ENCODE measurements at places on chromosomes 12 and 14.

DNA sequence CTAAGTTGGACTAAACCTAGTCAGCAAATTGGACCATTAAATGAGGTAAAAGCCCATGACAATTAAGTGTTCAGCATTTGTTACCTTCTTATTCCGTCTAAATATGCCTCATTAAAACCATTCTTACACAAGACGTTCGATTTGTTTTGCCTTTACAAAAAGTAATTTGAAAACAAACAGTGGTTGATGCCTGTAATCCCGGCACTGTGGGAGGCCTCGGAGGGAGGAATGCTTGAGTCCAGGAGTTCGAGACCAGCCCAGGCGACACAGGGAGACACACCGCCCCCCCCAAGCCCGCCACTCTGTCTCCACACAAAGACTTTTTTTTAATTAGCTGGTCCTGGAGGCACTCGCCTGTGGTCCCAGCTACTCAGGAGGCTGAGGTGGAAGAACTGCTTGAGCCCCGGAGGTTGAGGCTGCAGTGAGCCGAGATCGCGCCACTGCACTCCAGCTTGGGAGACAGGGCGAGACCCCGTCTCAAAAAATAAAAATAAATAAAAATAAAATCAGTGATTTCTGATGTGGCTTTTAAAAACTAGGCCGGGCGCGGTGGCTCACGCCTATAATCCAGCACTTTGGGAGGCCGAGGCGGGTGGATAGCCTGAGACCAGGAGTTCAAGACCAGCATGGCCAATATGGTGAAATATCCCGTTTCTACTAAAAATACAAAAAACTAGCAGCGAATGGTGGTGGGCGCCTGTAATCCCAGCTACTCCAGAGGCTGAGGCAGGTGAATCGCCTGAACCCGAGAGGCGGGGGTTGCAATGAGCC, 856 bp upstream of the EIF4B start:
- no peak for DNase-seq

- DNase-seq, result no peak
These were observed 272.7 kb upstream of the CLEC14A start for GRCh38 chr14:38528582-38528981.

DNA sequence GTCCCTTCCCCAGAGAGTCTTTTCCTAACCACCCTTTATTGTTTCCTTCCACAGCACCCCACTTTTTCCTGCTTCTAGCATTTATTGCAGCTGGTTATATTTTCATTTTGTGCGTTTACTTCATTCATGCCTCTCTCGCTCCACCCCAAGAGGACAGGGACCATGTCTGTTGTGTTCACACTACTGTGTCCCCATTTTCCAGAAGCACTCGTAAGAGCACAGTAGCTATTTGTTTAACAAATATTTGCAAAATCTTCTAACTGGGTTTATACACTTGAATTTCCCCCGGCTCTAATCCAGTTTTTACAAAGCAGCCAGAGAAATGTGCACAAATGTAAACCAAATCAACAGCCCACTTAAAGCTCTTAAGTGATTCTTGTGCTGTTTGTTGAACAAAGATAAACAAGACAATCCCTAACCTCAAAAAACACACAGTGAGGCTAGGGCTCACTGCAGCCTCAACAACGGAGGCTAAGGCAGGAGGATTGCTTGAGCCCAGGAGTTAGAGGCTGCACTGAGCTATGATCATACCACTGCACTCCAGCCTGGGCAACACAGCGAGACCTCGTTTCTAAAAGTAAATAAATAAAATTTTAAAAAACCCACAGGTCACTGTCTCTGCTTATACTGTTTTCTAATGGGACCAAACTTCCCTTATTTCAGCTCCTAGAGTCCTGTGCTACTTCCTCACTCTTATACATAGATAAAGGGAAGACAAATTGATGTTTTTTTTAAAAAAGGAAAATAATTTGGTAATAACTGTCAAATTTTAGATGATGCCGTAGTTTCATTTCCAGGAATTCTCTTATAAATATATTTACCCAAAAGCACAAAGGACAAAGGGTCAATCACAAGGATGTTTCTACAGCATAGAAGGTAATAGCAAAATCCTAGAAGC, 6.6 kb upstream of the ABCD4 start:
- DNase-seq, result no peak

- no peak for DNase-seq
These were observed 119.3 kb upstream of the OVCH1 start for GRCh38 chr12:29616664-29617406.

DNA sequence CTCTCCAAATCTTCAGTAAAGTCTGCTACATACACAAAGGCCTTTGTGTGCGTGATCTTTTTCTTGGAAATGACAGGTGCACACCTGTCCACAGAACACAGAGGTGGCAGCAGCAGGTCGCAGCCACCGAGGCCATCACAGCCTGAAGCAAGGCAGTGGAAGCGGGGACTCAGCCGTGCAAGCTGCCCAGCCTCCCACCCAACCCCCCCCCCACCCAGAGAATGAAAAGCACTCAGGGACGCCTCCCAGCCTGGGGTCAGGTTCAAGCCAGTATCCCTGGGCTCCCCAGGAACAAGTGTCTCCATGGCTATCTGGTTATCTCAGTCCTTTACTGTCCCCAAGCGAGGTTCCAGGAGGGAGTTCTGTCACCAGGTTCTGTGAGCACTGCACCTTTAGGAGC, 31.2 kb upstream of the TSPAN9 start:
- DNase-seq, result no peak

Measured in H9 (cell line).